ENCODE measurements at places on chromosomes 7 and 10. TPM values are rescaled to one million over a fixed set of nuclear protein-coding genes. Genes with fewer than 3 reads are reported as not detected.

Gene HOXA10
- not detected for total RNA-seq

Gene RHOBTB1
- total RNA-seq, result 16.0 TPM

Gene NUP42
- 27.4 TPM for total RNA-seq

Gene FAM25A
- total RNA-seq, result not detected

Gene HACD1
- total RNA-seq, result 28.6 TPM

DNA sequence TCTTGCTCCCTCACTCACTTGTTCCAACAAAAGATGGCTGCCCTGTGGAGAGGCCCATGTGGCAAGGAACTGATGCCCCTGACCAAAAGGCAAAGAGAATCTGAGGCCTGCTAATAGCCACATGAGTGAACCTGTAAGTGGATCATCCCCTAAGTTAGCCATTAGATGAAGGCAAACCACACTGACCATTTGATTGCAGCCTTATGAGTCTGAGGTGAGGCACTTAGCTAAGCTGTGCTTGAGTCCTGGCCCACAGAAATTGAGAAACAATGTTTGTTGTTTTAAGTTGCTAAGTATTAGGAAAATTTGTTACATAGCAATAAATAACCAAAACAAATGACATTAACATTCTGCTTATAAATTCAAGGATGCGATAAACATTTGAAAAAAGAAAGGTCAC is 100.1 kb upstream of the BET1 start:
- H3K27me3 ChIP-seq, result no peaks in the 10 kb centered on the region
- H3K4me1 ChIP-seq, result peaks cover 9% of the 10 kb centered on the region
- DNase-seq, result no peak
- no peaks in the 10 kb centered on the region for H3K36me3 ChIP-seq
- H3K27ac ChIP-seq, result no peak overlapping the region

- peaks cover 26% of the 10 kb centered on the region for H3K27me3 ChIP-seq
- H3K4me3 ChIP-seq, result no peak overlapping the region
- no peaks in the 10 kb centered on the region for H3K4me1 ChIP-seq
Measured at GRCh38 chr10:1169981-1170866, 114.0 kb downstream of the WDR37 start.

- no peaks in the 10 kb centered on the region for H3K27me3 ChIP-seq
- H3K4me1 ChIP-seq, result peaks cover 51% of the 10 kb centered on the region
- no peak for DNase-seq
- H3K27ac ChIP-seq, result no peak overlapping the region
- peaks cover 30% of the 10 kb centered on the region for H3K36me3 ChIP-seq
Measured at GRCh38 chr10:112981553-112981952, 31.5 kb downstream of the TCF7L2 start.

DNA sequence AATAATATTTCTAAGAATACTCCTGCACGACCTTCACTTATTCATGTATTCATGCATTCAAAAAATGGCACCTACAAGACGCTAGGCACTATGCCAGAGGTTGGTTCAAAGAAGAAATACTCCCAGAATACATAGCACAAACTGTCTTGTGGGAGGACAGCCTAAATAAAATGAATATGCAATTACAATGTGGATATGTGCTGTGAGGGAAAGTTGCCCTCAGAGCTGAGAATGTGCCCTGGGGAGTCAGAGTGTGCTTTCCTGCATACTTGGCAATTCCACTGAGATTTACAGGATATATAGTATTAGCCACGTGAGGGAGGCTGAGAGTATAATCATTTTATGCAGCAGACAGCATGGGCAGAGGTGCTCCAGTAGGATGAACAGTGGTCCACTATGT is 872.9 kb downstream of the GRID1 start:
- no peaks in the 10 kb centered on the region for H3K36me3 ChIP-seq
- no peaks in the 10 kb centered on the region for H3K27me3 ChIP-seq
- H3K27ac ChIP-seq, result no peak overlapping the region
- no peak overlapping the region for H3K4me3 ChIP-seq
- no peak for DNase-seq
- H3K4me1 ChIP-seq, result no peaks in the 10 kb centered on the region

DNA sequence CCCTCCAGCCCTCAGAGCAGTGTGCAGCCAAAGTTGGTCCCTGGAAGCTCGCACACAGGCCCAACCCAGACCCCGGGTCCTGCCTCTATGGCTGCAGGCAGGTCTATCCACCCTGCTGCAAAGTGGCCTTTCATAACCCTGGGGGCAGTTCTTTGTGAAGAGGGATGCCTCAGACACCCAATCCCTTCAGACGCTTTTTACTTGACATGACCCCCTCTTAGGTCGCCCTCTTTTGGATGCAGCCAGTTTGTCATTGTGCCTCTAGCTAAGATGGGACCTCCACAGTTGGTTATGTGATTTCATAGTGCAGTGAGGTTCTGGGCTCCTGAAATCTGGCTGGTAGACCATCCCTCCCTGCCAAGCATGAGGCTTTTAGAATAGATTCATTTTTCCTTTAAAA is 27.3 kb downstream of the SMKR1 start:
- H3K36me3 ChIP-seq, result no peaks in the 10 kb centered on the region
- peaks cover 6% of the 10 kb centered on the region for H3K27me3 ChIP-seq
- DNase-seq, result no peak
- no peak overlapping the region for H3K27ac ChIP-seq
- no peak overlapping the region for H3K4me3 ChIP-seq

GRCh38 chr10:71009126-71009525 is 120.8 kb upstream of the PCBD1 start:
- H3K4me3 ChIP-seq, result no peak overlapping the region
- H3K27ac ChIP-seq, result no peak overlapping the region
- DNase-seq, result no peak
- no peaks in the 10 kb centered on the region for H3K4me1 ChIP-seq
- H3K36me3 ChIP-seq, result no peaks in the 10 kb centered on the region

- H3K4me3 ChIP-seq, result no peak overlapping the region
- H3K27ac ChIP-seq, result peak overlapping the region; percentile 59
- peaks cover 12% of the 10 kb centered on the region for H3K4me1 ChIP-seq
- no peak for DNase-seq
- H3K27me3 ChIP-seq, result no peaks in the 10 kb centered on the region
Measured at GRCh38 chr10:12214763-12215218, 18.8 kb downstream of the CDC123 start.

DNA sequence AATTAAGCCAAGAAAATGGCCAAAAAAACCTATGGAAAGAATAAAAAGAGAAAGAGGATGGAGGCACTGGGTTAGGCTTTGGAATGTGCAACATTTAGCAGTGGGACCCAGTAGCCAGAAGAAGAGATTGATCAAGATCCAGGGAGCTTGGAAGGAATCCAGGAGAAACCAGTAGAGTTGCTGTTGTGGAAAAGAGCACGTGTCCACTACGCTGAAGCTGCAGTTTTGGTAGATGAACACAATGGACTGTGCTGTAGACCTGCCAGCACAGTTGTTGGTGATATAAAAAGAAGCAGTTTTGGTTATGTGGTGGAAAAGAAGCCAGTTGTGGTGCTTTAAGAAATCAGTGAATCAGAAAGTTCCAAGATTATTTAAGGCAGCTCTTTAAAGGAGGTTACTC is 802.2 kb upstream of the POM121L12 start:
- H3K27ac ChIP-seq, result no peak overlapping the region
- H3K36me3 ChIP-seq, result no peaks in the 10 kb centered on the region
- DNase-seq, result no peak
- no peak overlapping the region for H3K4me3 ChIP-seq
- no peaks in the 10 kb centered on the region for H3K4me1 ChIP-seq
- H3K27me3 ChIP-seq, result no peaks in the 10 kb centered on the region

DNA sequence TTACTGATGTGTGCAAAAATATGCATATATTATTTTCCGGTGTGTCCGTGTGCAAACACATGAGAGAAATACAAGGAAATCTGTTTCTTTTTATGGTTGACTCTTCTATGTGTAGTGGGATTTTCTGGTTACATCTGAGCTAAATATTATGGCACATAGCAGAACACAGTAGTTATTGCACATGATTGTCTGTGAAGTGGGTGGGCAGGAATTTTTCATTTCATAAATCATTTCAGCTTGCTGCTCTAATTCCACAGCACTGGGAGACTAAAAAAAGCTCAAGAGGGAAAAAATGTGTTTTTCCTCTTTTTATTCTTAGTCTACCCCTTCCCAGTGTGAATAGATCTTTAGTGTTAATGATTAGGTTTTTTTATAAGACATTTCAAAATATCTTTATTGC is 197.9 kb downstream of the MBL2 start:
- H3K4me1 ChIP-seq, result peaks cover 25% of the 10 kb centered on the region
- DNase-seq, result no peak
- no peak overlapping the region for H3K4me3 ChIP-seq
- H3K36me3 ChIP-seq, result no peaks in the 10 kb centered on the region
- H3K27ac ChIP-seq, result no peak overlapping the region
- no peaks in the 10 kb centered on the region for H3K27me3 ChIP-seq

GRCh38 chr10:88270871-88271713 is 312.0 kb downstream of the RNLS start:
- H3K4me1 ChIP-seq, result peaks cover 36% of the 10 kb centered on the region
- H3K27me3 ChIP-seq, result no peaks in the 10 kb centered on the region
- H3K36me3 ChIP-seq, result no peaks in the 10 kb centered on the region
- no peak for DNase-seq
- H3K27ac ChIP-seq, result peak overlapping the region; percentile 53

- DNase-seq, result no peak
- H3K36me3 ChIP-seq, result no peaks in the 10 kb centered on the region
- peaks cover 5% of the 10 kb centered on the region for H3K4me1 ChIP-seq
- no peak overlapping the region for H3K27ac ChIP-seq
Measured at GRCh38 chr10:95459446-95460045, 101.6 kb downstream of the SORBS1 start.
